ENCODE measurements at places on chromosomes 2 and 18.

- DNase-seq: no peak
These were observed 136.7 kb downstream of the SP3 start for GRCh38 chr2:173828189-173829142.

DNA sequence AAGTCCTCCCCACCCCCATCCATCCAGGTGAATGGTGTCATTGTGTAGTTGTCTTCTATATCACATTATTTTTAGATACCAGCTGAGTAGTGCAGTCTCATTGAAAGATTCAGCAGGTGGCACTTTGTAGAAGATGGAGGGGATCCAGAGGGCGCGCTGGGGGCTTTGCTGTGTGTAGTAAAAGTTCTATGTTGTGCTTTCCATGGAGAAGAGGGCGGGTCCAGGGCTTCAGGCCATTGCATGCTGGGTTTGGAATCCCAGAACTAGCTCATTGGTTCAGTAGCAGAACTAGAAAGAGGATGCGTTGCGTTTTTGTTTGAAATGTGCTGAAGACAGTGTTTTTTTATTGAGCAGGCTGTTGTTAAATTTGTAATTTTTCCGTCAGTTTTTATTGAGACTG lies 120.0 kb downstream of the MAP4K4 start:
- no peak for DNase-seq

DNA sequence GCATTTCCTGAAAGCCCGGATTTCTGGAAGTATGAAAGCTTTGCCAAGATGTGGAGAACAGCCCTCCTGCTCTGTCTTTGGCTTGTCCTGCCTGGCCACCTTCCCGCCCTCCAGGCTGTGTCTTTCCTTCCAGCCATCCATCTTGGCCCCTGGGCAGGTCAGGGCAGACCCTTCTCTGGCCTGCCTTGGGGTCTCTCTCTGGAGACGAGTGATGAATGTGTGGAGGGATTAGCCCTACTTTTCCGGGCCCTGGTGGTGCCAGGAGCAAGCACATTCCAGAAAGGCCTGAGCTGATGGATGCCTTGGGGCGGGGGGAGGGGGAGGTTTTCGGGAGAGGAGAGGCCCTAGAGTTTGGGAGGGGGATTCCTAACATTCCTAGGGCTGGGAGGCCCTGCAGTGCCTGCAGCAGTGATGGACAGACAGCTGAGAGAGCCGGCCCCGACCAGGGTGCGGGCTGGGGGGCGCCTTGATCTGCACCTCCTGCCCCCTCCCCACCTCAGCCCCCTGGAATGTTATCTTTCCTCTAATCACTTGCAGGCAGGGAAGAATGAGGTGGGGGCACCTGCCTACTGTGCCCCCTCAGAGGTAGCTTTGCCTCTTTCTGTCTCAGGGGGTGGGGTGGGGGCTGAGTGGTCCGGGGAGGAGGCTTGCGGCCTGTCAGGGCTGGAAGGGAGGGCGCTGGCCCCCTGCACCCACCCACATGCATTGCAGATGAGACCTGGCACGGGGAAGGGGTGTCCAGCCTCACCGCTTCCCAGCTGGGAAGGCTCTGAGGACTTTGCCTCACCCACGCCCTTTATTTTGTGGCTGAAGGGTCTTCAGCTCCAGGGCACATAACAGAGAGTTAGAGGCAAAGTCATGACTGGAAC lies 156.2 kb downstream of the DDX1 start:
- no peak for DNase-seq

DNA sequence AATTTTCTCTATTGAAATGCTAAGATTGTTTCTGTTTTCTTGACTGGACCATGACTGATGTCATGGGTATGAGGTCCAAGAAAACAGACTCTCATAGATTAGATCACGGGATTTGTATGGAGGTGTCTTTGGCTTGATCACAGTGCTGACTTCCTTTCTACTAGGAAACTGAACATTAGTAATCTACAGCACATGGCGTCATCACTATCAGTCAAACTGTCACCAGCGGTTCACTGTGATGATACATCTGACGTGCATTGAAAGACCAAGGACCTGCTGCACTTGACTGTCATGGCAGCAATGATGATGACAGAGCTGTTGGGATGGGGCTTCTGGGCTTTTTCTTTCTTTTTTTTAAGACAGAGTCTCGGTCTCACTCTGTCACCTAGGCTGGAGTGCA lies 28.2 kb upstream of the IMPA2 start:
- no peak for DNase-seq

GRCh38 chr18:44803019-44803650 lies 122.4 kb downstream of the SETBP1 start:
- DNase-seq: no peak

DNA sequence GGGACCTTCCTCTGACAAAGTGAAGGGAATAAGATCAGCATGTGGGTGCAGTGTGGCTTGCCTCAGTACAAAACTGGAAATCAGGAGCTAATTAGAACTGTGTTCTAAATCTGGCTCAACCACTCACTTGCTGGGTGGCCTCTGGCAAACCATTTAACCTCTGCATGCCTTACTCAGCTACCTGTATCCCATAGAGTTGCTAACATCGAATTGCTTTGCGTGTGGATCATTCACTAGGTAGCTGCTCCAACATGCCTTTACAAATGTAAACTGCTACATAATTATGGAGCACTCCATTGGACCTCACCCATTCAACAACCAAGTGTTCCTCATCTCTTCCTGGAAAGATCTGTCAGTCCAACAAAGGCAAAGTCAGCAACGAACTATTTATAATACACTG lies 19.0 kb downstream of the PLEKHM3 start:
- DNase-seq: no peak

Measured in CD4-positive, alpha-beta T cell treated with Interleukin-1 beta for 1 hour (primary cell).